ENCODE measurements at places on chromosomes 4 and X.

DNA sequence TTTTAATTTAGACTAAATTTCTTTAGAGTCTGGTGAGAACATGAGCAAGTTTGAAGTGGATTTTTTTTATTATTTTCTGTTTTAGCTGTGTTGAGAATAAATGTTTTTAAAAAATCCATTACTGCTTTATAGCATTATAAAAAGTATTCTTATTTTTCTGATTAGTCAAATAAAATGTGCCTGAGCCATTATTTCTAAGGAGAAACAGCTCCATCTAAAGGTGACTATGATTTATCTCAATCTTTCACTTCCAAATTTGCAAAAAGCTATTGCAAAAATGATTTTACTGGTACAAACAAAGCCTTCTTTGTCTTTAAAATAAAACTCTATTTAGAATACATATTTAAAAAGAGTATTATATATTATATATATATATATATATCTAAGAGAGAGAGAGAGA, 959.2 kb downstream of the FAM133A start:
- DNase-seq, result no peak

GRCh38 chrX:2463973-2464676, 36.7 kb downstream of the DHRSX start:
- DNase-seq, result no peak

DNA sequence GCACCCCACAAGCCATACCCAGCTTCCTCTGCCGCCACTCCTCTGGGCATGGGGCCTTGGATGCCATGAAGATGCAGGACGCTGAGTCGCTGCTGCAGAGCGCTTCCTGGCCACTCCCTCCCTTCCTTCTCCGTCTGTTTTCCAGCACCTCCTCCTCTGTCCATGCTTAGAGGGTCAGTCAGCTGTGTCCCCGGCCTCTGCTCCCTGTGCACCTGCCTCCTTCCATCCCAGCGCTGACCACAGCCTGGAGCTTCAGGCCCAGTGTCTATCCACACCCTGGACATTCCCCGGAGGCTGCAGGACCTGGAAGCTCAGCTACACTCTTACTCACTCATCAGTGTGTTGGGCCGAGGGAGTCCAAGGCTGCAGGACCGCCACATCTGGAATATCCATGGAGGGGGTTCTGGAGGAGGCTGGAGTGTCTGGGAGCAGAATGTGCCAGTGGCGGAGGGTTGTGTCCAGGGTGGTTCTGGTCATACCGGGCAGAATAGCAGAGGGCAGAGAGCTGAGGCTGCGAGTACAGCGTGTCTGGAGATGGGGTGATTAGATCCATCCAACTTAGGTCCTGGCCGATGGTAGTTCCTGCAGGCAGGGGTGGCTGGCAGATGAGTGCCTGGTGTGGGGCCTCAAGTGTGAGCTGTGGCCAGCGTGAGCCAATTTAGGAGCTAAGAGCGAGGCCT, 58.6 kb upstream of the ADRA2C start:
- DNase-seq, result no peak

DNA sequence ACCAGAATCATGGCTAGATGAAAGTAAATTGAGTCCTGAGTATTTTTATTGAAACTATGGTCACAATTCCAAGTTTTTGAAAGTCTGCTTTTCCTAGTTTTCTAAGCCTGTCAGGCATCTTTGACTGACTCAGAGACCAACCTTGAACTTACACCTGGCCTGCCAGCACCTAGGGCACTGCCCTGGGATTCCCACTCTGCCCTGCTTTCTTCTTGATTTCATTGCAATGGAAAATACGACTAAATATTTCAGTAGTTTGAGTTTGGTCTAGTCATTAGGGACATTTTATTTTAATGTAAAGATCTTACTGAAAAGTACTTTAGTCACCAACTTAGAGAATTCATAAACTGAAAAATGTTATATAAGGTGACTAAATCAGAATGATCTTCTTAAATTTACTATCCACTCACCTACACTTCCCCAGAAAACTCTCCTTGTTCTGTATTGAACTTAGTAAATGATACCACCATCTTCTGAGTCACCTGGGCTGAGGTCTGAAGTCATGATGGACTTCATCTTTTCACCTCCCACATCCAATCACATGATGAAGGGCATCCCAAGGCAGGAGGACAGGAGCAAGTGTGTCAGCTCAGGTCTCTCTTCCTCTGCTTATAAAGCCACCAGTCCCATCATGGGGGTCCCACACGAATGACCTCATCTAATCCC, 11.6 kb upstream of the PYURF start:
- DNase-seq, result no peak

Measured in CD4-positive, alpha-beta T cell treated with Interleukin-6 for 4 hours (primary cell).